ENCODE measurements at places on chromosomes 2 and 18.

GRCh38 chr2:47277187-47277586 lies 122.1 kb upstream of the STPG4 start:
- no peak for DNase-seq

DNA sequence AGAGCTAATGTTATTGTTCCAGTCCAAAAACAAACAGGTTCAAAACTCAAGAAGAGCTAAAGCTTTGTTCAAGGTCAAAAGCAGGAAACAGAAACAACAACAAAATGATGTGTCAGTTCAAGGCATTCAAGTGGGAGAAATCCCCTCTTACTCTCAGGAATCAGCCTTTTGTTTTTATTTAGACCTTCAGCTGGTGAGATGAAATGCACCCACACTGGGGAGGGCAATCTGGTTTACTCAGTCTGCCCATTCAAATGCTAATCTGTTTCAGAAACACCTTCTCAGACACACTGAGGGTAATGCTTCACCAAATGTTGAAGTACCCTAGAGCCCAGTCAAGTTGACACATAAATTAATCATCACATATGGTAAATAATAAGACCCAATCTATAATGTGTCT lies 150.6 kb downstream of the TMX3 start:
- no peak for DNase-seq

DNA sequence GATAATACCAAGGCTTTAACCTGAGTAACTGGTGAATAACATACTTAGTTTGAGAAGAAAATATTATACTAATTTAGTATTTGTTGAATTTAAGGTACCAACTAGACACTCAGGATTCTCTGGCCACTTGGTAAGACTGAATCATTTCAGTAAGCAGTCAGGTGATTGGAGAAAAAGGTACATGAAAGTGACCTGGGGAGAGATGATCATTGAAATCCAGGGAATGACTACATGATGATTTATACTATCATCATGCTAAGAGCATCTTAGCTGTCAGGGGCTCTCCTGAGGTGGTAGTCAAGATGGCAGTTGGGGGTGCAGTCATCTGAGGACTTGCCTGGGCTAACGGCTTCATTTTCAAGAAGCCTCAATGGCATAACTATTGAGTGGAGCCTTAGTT lies 571.2 kb upstream of the ACVR2A start:
- no peak for DNase-seq

DNA sequence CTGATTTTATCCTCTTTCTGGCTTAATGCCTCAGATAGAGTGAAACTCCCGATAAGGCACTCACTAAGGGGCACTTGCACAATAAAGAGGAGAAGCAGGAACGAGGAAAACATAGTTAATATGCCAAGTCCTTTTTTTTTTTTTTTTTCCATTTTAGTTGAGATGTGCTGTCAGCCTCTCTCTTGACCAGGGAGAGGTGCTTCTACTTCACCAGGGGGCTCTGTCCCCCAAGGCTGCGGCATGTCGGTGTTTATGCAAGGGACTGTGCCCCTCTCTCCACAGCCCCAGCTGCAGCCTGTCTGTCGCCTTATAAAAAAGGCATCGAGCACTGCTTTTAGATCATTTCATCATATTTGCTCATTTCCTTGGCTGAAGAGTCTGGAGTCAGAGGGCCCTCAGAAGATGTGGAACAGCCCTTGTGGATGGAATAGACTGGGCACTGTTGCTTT lies 178.1 kb downstream of the SLC8A1 start:
- DNase-seq = no peak

GRCh38 chr18:59068276-59069071 lies 71.2 kb upstream of the SEC11C start:
- DNase-seq = no peak
